ENCODE measurements at places on chromosomes 1 and 21.

- no peak for DNase-seq
Measured at GRCh38 chr1:232386721-232387510, 243.0 kb downstream of the SIPA1L2 start.

DNA sequence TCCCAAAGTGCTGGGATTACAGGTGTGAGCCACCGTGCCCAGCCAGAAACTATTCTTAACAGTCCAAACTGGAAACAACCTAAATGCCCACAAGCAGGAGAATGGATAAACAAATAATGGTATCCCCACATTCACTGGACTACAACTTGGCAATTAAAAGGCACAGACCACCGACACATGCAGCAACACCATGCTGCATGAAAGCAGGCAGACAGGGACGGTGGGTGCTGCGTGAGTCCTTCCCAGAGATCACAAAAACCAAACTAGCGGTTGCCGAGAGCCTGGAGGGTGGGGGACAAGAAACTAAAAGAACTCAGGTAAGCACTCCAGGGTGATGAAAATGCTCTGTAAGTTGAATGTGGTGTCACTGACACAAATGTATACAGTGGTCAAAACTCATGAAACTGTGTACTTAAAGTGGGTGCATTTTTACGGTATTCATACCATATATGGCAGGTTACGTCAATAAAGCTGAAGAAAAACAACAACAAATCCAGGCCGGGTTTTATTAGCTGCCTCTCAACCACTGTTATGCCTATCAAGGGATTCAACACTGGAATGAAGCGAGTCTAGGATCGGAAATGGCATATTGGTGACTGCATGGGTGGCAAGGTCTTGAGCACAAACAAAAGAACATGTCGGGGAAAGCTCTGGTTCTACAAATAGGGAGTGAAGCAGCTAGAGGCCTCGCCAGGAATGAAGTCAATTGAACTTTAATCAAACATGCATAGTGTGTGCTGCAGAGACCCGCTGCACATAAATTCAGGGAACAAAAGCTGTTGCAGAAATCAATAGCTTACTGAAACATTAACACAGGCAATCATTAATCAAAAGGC lies 52.4 kb downstream of the SLC45A1 start:
- no peak for DNase-seq

- no peak for DNase-seq
Measured at GRCh38 chr21:14670409-14670808, 124.3 kb upstream of the SAMSN1 start.

DNA sequence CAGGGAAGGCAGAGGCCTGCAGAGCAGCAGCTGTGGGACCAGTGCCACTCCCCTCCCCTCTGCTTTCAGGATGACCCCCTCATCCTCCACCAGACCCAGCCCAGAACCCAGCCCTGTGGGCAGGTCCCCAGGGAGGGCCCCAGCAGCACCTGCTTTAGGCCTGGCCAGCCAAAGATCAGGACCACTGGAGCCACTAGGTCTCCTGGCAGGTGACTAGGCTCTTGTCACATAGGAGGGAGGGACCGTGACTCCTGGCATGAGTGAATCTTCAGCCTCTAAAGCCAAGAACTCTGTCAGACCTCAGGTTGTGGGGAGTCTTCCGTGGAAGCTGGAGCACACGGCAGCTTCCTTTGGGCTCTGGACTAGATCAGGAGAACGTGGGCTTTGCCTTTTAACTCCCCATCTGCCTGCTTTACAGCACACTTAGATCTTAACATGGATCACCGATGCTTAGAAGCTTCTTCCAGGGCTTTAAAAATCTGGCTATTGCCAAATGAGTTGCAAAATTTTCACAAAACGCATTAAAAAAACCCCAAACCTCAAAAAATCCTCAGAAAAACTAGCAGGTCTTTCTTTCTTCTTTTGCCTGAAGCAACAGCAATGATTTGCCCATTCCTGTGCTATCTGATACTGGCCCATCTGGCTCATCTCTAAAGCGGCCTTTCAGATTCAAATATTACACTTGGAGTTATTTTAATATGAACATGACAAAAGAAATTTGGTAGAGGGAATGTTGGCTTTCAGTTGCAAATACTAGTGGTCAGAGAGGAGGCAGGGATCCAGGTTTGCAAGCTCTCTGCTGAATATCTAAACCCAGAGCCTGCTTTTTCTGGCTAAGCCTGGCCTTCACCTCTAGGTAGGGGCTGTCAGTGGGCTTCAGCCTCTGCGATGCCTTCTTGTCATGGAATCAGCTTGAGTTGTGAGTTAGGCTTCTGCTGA lies 235.2 kb downstream of the SDCCAG8 start:
- DNase-seq: no peak

DNA sequence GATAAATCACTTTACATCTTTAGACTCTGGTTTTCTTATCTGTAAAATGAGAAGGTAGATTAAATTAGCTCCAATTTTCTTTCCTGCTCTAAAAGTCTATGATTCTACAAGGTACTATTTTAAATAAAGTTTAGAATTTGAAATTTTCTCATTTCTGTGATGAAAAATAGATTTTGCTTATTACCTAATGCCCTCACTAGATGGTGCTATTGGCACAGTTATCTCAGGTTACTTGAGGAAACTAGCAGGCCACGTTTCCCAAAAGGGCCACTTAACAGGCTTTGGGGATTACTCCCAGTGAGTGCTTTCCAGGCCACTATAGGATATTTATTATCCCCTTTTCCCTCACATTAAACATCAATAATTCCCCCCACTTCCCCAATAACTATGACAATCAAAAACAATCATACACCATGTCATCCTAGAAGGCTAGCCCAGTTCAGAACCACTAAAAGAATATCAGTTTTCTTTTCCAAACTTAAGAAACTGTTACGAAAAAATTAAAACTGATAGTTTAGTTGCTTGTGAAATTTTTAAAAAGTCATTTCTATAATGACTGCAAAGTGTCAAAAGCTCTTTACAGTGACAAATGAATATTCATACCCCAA lies 30.6 kb downstream of the OMA1 start:
- no peak for DNase-seq

GRCh38 chr1:204960306-204961125 lies 82.5 kb upstream of the CNTN2 start:
- no peak for DNase-seq

- DNase-seq: no peak
Measured at GRCh38 chr1:211843018-211843417, 12.5 kb upstream of the LPGAT1 start.

- DNase-seq: no peak
Measured at GRCh38 chr21:45551783-45552695, 9.8 kb upstream of the SLC19A1 start.

GRCh38 chr21:21183092-21183491 lies 184.9 kb downstream of the NCAM2 start:
- no peak for DNase-seq

DNA sequence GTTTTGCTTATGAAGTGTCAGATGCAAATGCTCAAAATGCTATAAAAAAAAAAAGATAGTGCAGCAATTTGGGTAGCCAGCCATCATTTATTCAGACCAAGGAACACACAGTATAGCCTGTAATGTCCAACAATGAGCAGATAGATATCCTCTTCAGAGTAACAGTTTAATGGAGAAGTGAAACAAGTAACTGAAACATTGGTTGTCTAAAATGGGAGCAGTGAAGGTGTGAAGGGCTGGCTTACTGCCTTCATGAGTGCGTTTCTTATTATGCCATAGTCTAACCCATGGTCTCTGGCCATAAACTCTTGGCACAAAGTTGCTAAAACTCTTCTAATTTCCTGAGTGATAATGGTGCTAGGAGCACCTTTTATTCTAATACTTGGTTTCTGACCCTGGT lies 11.4 kb downstream of the RGS5 start:
- no peak for DNase-seq

- DNase-seq: no peak
Measured at GRCh38 chr21:40845441-40845995, 1.4 kb downstream of the DSCAM start.

- DNase-seq: no peak
Measured at GRCh38 chr1:60974524-60975372, 107.6 kb upstream of the NFIA start.

GRCh38 chr1:109823543-109824348 lies 60.0 kb upstream of the EPS8L3 start:
- peak; percentile 51 for DNase-seq

- DNase-seq: peak; percentile 12
Measured at GRCh38 chr1:92843429-92844352, 11.9 kb downstream of the RPL5 start.

GRCh38 chr1:20496241-20496661 lies 10.2 kb upstream of the CAMK2N1 start:
- DNase-seq: no peak

DNA sequence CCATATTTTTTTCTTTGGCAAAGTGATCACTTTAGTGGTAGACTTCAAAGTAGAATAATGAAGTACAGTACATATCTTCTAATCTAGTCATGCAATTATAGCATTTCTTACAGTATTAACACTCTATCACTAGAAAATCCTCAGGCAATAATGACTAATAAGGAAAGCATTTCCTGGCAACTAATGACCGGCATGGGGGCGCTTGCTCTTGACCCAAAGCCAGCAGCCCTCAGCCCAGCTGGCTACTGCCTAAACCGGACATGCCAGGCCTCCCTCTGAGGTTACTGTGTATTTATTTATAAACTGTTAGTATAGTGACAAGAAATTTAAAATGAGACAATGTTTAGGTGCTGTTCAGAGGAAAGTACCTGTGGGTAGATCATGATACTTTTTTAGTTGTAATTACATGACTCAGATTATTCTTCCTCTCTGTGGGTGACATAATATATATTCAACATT lies 633.8 kb downstream of the PTPRC start:
- DNase-seq: no peak

DNA sequence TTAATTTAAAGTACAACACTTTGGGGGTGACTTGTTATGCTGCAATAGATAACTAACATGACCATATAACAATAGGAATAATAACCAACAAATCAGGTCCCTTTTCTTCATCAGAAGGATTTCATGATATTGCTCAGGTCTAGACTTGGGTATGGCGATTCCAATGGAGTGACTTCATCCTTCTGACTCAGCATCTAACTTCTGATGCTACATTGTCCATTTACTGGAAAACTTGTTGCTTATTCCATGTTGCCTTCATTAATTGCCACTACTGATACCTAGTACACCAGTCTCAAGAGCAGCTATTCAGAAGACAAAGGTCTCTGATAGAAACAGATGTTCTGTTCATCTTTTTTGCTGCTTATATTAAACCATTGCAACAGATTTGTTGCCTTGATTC lies 324.3 kb downstream of the TGFB2 start:
- DNase-seq: no peak

DNA sequence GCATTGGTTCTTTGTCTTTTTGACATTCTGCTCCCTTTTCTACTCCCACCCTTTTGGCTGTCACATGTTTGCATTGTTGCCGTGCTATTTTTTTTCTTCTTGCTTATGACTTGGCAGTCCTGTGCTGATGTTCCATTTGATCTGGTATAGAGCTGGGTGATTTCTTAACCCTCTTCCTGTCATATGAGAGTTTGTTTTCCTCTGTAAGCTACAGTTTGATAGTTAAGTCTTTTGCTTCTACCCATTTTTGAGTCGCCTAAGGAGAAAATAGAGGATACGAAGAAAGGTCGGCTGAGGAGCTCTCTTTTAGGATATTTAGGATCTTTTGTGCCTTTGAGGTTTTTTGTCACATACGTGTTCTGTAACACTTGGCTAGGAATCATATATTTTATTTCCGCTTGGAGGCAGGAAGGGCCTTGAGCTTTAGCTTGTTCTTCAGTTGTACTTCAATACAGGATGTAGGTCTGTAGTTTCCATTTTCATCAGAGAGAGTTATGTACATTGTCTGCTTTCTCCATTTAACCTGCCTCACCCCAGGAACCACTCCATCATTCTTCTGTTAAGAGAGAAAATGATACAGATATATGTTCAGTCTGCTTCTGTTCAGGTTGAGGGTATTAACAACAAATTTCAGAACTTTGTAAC lies 150.7 kb downstream of the BACH1 start:
- no peak for DNase-seq

DNA sequence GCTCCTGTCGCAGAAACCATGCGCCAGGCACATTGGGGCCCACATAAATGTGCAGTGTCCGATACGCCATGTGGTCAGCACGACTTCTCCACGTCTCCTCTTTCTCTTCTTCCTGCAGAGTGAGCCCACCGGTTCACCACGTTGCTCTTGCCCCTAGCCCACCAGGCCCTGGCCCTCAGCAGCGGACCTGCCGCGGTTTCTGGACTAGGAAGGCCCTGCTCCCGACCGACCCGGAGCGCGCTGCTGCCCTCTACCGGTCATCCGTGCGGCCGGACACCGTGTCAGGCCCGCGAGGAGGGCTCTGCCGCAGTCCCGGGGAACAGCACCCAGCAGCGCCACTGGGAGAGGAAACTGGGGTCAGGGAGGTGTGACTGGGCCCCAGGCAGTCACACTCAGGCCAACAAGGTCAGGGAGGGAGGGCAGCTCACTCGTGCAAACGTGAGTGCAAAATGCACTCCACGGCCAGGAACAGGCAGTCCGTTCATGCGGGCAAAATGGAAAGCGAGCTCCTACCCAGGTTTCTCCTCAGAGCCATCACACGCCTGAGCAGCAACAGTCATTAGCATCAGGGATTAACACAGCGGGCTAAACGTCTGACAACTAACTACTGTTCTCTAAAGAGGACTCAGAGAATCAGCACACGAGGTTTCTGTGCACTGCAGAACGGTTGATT lies 13.7 kb downstream of the TLR5 start:
- DNase-seq: peak; percentile 90

GRCh38 chr1:232810856-232811255 lies 5.6 kb downstream of the MAP10 start:
- DNase-seq: no peak

Data from activated CD8-positive, alpha-beta memory T cell treated with anti-CD3 and anti-CD28 coated beads, Interleukin-2, amount 50 U/mL, for 48 hours (primary cell).